ENCODE measurements at places on chromosomes 12 and 14.
A peak's percentile ranks its signal among the peaks of the same experiment; 100 is the strongest.

DNA sequence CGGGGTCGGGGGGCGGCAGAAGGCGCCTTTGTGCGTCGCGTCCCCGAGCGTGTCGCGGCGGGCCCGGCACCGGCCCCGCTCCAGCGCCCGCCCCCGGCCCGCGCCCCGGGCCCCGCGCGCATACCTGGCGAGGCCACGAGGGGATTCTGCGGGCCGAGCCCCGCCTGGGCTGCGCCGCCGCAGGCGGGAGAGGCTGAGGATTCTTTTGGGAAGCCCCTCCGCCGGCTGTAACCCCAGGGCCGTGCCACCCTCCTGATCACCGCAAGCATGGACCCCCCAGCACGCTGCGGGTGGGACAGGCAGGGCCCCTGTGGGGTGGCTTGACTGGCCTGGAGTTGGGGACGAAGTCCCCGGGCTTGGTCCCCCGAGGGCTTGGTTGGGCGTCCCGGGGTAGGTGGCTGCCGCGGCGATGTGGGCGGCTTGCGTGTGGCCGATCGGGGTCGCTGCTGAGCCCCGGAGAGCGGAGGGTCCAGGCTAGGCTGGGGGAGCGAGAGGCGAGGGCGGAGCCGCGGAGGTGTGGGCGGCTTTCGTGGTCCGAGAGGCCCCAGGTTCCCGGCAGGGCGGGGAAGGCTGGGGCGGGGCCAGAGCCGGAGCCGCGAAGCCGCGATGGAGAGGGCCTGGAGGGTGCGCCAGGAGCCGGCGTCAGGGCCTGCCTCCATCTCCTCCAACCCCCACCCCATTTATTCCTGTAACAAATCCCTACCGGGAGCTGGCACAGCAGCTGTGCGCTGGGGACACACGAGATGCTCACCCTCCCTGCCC is 28.4 kb upstream of the GPR132 start:
- DNase-seq = no peak

DNA sequence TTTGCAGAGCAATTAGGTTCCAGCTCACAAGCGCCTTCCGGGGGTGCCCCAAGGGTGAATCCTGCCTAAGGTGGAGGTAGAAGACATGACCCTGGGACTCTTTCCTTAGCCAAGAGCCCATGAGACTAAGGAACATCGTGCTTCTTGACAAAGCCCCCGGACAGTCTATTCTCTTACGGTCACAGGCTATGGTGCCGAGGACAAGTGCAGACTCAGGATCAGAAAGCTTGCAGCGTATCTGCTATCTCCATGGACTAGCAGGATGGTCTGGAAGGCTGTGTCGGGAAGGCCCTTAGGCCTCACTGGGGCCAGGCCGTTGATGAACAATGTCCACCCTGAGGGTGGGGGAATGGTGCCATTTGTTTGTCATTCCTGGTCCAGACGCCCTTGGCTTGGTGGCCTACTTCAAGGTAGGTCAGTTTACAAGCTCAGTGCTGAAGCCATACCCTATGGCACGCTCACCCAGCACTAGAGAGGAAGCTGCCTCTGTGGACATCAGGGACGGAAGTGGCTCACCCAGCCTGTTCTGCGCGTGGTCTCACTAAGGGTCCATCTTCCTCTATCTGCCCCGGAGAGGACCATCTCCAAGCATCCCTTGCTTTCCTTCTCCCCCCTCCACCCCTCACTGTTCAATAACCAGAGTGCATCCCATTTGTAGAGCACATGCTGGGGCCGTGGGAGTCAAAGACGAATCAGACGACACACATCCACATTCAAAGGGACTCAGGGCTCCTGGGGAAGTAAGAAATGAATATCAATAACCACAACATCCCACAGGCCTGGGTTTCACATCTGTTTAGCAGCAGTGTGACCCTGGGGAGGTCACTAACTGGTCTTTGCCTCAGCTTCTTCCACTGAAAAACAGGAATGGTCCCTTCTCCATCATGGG is 45.0 kb upstream of the IQSEC3 start:
- peak; percentile 6 for DNase-seq

DNA sequence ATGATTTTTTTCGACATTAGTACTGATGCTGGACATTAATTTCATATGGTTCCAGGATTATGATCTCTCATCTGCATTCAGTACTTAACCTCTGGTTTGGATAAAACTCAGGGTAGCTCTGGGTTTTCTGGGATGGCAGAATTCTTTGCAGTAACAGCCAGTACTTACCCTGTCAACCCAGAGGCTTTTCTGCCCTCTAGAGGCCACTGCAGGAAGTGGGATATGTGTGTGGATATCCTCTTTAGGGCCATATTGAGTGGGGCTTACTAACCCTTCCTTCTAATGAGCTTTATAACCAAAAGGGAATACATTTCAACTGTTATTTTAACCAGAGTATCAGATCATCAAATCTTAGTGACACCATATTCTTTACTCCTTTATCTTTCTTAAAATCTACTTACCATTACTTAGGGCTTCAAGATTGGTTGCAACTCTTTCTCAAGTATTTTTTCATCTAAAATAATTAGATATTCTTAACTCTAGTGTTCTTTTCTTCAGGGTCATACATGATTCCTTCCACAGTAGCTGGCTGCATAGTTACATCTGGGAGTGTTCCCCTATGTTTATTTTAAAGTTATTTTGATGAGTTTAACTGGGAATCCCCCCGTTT is 488.0 kb upstream of the STXBP6 start:
- peak; percentile 40 for DNase-seq

GRCh38 chr12:54439521-54440255 is 20.6 kb upstream of the ITGA5 start:
- DNase-seq = peak; percentile 44

DNA sequence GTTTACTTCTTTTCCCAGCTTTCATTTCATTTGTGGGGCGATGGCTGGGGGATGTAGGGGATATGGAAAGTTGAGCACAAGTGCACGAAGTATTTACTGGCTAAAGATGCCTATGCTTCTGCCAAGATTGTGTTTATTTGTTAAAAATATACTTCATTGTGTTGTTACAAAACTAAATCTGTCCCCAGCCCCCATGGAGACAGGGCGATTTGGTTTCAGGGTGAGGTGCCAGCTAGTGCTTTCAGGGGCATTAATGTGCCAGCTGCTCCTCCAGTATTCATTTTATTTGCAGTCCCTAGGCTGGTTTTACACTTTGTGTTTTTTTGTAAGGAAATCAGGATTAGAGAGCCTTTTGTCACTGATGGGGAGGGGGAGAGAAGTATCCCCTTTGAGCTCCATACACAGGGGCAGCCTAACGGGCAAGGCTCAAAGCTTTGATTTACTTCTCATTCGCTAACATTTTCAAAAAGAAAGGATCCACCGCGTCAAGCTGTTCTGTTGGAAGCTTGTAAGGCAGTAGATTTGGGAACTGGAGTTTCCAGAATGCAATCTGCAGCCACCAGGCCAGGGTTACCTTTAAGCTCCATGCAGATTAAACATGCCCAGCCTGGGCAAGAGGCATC is 198.7 kb upstream of the PLEKHG7 start:
- DNase-seq = no peak

GRCh38 chr12:20367583-20368113 is 689 bp upstream of the PDE3A start:
- no peak for DNase-seq

DNA sequence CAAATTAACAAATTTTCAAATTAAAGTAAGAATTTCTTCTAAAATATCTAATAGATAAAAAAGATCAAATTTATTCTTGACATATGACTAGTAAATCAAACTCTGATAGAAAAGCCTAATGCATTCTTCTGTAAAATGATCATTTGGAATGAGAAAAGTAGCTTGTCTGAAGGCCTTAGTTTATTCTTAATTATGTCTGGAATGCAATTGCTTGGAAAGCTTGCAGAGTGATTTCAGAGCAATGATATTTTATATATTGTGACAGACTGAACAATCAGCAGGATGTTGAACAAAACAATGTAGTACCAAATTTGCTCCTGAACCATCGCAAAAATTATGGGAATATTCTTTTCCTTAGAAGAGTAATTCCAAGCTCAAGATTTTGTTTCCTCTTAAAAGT is 789.6 kb upstream of the NOVA1 start:
- no peak for DNase-seq

- DNase-seq = no peak
These were observed 50.5 kb downstream of the CFAP251 start for GRCh38 chr12:121968876-121969275.

DNA sequence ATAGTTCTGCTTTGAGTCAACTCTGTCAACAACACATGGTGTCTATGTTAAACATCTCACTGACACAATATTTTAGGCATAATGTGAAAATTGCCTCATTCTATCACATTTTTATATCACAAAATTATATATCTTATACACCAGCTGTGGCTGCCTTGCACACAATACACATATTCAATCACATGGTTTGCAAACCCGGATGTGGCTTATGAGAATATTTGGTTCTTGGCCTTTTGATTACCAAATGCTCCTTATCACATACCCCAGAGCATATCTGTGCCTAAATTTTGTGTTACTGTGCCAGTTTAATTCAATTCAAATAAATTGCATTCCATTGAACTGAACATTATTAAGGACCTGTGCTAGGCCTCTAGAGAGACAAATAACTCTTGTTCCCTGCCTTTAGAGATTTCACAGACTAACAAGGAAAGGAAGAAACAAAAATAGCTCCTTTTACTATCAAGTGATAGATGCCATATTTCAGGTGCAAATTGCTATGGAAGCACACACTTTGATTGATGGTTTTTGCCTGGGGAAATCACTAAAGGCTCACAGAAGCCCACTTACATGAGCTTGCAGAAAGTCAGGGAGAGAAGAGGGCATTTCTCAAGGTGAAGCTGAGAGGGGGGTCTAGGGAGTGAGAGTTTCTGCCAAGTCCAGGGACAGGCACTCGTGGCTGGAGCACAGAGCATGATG is 63.4 kb downstream of the PPP1R36 start:
- DNase-seq = no peak

Measured in MM.1S (cell line).